ENCODE measurements at places on chromosomes 5 and 9.
A peak's percentile ranks its signal among the peaks of the same experiment; 100 is the strongest.

- DNase-seq: no peak
Measured at GRCh38 chr9:126320158-126320922, 6.3 kb upstream of the MVB12B start.

DNA sequence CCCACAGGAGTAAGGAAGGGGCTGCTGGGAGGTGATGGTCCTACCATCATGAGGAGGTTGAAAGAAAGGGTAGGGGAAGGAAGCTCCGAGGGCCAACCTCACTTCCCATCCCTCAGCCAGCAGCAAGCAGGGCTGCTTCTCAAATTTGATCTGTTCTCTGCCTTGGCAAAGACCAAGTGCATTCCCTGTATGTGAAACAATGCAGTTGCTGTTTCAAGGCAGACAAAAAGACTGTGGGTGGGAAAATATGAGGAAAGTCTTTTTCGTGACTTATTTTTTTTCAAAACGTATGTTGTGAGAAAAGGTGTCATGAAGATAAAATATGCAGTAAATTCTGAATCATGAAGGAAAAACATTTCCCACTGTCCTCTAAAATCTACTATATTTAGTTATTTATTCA is 165.9 kb downstream of the ARSB start:
- no peak for DNase-seq

GRCh38 chr5:110270-110888 is 18.4 kb downstream of the PLEKHG4B start:
- no peak for DNase-seq

DNA sequence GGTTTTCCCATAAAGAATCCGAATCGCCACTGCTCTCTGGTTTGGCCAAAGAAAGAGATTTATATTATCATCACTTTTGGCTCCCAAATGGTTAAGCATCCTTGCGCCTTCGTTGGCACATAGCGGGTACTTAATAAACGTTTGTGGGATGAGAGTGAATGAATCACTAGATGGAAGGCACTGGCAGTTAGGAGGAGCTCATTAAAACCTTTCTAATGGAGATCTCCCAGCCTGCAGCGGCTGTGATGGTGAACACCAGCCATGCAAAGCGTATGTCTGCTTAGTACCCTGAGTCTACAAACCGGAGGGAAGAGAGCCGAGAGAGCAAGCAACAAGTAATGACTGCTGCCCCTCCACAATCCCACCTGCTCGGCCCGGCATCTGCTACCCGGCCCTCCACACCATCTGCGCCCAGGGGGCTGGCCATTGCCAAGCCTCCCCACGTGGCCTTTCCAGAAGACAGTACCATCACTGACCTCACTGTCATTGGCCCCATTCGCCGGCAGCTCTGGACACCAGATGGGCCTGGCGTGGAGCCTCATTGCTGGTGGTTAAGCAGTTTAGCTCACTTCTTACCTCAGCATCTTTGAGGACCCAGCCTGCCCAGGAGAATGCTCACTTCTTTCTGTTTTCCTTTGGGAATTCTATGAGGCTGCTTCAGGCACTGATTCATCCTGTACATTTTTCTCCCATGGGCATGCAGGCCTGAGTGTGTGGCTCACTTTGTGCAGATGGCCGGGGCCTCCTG is 39.3 kb upstream of the ANKRD33B start:
- DNase-seq: peak; percentile 100

- DNase-seq: no peak
Measured at GRCh38 chr5:179370490-179371120, 25.3 kb upstream of the ADAMTS2 start.

- DNase-seq: no peak
Measured at GRCh38 chr5:83204651-83205050, 127.3 kb downstream of the XRCC4 start.

GRCh38 chr5:100901821-100902341 is 1.2 kb downstream of the ST8SIA4 start:
- no peak for DNase-seq

- no peak for DNase-seq
Measured at GRCh38 chr9:104092875-104093600, 1.1 kb upstream of the SMC2 start.

- no peak for DNase-seq
Measured at GRCh38 chr5:6875376-6875775, 162.1 kb downstream of the TENT4A start.

GRCh38 chr9:105114318-105114717 is 130.1 kb upstream of the SLC44A1 start:
- DNase-seq: no peak

DNA sequence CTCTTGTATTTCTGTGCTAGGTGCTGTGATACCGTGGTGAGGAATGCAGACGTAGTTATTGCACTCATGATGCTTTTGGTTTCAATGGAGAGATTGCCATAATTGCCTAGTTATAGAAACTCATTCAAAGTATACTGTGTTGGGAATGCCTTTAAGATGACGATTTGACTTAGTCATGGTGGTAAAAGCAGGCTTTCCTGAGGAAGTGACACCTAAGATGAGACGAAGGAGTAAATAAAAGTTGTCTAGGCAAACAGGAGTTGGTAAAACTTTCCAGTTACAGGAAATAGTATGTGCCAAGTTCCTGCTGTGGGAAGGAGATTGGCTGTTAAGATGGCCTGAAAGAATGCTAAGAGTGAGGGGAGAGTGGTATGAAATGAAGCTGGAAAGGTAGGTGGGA is 48.1 kb downstream of the FOCAD start:
- DNase-seq: no peak

DNA sequence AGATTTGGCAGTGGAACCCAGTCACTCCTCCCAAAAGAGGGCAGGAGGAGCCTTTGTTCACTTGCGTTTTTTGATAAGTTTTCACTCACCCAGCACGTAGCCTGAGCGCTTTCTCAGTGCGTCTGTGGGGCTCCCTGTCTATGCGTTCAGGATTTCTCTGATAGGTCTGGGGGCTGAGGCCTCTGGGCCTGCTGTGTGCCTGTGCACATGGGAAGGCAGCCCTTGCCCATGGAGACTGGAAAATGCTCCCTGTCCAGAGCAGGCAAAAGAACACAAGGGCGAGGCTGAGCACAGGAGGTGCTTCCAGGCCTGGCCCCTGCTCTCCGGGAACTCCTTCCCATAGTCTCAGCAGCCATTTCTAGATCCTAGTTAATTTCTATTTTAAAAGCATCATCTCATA is 249.9 kb downstream of the FSTL4 start:
- DNase-seq: no peak

DNA sequence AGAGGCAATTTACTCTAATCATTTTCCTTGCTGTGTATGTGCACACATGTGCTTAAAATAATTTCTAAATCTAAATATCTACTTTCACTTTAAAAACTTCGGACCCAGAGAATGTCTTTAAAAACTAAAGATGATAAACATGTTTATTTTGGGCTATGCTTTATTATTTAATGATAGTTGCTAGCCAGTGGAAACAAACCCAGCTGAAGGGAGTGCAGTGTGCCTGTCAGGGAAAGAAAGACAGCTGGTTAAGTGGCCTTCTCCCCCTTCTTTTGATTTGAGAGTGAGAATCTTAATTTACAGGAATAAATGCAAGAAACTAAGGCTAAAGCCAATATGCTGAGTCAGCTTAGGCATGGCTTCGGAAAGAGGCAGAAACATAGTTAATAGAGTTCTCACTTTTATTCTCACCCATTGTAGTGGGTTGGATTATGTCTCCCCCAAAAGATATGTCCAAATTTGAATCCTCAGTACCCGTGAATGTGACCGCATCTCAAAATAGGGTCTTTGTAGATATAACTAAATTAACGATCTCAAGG is 111.4 kb downstream of the DCP2 start:
- no peak for DNase-seq

DNA sequence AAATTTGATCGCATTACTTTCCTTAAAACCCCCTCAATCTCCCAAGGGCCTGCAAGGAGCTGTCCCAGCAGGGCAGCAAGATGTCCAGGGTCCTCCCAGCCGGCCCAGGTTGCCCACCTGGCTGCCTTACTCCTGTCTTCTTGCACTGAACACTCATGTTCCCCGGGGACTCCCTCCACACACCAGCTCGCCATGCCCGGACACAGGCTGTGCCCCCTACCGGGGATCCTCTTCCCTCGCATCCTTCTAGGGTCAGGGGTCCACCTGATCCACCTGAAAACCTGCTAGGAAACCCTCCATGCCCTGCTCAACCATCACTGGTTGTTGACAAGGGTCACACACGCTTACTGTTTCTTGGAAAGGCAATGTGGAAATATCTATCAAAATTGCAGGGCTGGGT is 172.0 kb upstream of the MSX2 start:
- DNase-seq: no peak

DNA sequence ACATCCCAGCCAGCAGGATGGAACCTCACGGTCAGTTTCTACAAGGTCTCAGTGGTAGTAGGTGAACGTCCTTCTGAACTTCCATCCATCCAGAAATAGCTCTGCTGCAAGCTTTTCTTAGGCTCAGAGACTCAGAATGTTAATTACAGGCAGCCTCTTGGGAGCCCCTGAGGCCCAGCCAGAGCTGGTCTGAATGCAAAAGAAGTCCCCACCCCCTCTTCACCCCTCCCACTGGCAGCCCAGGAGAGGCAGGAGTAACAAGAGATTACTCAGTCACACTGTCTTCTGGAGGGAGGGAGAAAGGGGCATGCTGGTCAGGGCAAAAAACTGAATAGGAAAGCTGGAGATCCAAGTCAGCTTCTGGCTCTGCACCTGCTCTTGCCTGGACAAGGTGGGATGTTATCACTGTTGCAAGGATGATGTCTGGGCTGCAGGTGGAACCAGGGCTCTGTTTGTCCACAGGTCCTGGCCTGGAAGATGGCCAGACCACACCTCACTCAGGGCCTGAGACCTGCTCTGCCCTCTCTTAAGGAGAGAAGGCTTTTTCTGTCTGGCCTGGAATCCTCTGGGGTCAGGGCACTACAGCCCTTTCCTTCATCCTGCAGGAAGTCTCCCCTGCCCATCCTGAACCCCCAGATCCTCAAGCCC is 9.1 kb downstream of the ENHO start:
- DNase-seq: no peak

- DNase-seq: no peak
Measured at GRCh38 chr5:3659907-3660306, 64.3 kb downstream of the IRX1 start.

DNA sequence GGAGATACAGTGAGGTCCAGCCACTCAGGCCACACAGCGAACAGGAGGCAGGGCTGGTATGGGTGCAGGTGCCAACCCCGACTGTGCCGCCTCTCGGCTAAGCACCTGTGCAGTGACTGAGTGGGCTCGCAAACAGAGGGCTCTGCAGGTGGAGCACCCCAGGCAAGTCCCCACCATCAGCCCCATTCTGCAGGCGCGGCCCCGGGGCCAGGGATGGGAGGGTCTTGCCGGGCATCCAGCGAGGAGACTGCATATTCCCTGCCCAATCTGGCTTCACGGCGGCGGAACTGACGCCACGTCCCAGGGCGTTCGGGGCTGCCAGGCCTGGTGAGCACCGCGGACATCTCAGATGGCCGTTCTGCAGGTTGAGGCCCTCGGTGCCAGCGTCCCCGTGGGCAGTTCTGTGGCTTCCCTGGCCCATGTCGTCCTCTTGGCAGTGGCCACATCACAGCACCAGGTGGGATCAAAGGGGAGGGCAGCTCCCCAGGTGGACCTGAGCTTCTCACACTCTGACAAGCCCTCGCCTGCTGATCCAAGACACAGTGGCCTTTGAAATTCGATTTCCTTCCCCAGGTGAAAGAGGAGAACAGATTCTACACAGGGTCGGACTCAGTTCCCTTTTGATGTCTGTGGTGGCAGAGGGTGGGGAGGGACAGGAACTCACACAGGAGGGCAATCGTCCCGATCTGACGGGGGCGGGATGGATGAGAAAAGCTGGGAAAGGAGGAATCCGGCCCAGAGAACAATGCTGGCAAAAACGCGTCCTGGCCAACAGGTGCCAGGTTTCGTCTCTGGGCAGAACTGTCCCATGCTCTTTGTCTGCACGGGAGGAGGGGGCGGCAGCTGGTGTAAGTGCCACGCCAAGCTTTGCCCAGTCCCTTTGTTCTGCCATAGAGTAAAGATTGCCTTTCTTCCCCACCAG is 18.8 kb downstream of the DBH start:
- no peak for DNase-seq

DNA sequence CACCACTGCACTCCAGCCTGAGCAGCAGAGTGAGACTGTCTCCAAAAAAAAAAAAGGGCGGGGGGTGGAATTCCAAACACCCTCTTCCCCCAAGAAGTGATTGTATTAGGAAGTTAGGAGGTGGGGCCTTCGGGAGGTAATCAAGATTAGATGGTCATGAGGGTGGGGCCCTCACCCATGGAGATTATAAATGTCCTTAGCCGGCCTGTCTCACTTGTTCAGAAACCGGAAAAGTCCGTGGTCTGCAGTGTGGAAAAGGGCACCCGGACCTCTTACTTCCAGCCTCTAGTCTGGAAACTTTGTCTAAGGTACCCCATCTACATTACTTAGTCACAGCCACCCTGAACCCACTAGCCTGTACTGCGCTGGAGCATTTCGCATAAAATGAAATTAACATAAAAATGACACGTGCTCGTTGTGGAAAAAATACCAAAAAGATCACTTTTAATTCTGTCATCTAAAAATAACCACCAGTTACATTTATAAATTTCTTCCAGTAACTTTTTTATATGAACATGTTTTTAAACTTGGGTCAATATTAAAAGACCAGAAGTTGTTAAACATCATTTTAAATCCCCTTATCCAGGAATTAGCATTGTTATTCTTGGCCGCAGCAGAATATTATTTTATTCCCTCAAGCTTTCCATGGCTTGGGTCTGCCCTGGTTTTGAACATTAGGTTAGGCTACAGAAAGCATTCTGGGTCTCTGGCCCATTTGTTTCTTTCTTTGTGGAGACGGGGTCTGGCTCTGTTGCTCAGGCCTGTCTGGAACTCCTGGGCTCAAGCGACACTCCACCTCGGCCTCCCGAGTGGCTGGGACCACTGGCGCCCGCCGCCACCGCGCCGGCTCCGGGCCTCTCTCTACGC is 1.2 kb upstream of the CKS2 start:
- DNase-seq: no peak

- no peak for DNase-seq
Measured at GRCh38 chr5:82873452-82873851, 203.7 kb downstream of the TMEM167A start.

DNA sequence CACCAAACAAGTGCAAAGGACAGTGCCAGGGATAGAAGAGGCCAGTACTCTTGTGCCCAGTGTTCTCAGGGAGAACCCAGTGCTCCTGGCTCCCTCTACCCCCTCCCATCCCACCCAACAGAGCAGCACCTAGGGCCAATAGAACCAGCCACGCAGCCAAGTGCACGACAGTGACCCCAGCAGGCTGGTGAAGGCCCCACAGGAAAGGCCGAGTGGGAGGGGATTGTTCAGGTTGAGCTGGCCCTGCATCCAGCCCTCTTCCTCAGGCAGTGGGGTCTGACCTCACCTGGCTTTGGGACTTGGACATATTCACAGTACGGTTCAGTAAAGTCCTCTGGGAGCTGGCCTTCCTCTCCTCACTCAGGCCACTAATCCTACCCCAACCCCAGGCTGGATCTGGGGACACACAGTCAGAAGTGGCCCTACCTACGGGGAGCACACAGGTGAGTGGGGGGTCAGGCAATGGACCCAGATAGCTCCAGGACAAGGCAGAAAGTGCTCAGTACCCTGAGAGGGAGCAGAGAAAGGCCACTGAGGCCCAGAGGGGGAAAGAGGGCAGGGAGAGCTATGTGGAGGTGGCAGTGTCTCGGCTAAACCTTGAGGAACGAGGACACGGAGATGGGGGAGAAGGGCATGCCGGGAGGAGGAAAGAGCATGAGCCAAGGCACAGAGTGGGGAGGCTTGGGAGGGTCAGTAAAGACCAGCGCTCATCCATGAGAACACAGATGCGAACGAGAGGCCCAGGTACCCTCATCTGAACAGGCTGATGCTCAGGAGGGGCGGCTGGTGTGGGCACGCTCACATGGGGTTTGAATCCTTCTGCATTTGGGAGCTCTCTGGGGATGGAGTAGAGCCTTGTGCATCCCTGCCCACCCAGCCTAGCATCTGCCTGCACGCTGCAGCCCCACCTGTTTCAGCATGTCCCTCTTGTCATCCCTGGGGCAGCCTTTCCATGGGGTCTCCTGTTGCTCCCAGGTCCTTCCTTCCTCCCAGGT is 25.6 kb downstream of the POLR1E start:
- DNase-seq: no peak
